Aorta (tissue), 5 donors: ENCODE measurements at places on chromosomes 11 and 22.

DNA sequence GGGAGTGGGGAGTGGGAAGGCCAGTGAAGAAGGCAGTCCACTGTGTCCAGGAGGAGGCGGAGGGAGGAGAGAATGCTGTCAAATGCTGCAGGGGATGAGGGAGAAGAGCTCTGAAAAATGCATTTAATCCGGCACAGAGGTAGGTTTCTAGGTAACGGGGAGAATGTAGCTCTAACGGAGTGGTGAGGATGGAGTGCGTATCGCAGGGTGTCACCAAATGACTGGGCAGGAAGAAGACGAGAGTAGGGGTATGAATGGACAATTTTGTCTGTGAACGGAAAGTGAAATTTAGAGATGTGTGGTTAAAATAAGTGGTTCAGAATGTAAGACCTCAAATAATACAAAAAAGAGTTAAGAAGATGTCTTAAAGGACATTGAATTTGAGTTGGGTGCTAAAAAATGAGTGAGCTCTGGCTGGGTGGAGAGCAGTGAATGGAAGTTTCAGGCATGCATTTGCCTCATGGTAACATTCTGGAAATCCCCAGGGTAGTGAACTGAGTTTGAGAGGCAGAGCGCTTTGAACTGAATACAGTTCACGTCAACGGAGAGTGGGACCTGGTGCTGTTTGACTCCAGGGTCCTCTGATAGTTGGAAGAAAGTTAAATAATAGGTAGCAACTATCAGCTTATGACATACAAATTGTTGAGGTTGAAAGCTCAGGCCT, 81.3 kb upstream of the CADM1 start:
- no peak for DNase-seq

GRCh38 chr22:34814260-34815025, 251.5 kb upstream of the ISX start:
- DNase-seq, result no peak

- DNase-seq, result no peak
Measured at GRCh38 chr11:33842236-33842915, 49.5 kb downstream of the LMO2 start.

GRCh38 chr11:117080370-117080769, 17.9 kb downstream of the SIK3 start:
- no peak for DNase-seq

DNA sequence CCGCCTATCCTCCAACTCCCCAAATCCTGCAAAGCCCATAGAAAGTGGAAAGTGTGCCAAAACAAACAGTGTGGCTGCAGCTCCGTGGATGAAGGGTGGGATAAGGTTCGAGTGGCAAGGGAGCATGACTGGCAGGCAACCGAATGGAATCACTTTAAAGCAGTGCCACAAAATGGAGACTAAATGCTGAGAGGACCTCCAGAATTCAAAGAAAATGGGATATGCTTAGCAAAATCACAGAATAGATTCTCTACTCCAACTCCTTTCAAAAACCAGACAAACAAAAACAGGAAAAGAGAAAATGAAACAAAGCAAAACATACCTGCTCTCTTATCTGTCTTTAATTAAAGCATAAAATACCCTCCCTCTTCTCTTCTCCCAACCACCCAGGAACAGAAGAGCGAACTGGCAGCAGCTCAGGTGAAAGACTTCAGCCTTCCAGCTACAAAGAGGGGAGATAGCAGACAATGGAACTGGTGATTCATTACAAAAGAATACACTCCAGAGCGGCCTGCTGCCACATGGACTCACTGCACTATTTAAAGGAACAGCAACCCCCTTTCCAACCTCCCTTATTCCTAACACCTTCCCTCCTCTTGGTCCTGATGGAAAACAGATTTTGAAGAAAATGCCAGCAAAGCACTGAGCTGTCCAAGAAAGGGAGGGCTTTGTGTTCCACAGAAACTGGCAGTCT, 118.5 kb downstream of the APOL5 start:
- no peak for DNase-seq

DNA sequence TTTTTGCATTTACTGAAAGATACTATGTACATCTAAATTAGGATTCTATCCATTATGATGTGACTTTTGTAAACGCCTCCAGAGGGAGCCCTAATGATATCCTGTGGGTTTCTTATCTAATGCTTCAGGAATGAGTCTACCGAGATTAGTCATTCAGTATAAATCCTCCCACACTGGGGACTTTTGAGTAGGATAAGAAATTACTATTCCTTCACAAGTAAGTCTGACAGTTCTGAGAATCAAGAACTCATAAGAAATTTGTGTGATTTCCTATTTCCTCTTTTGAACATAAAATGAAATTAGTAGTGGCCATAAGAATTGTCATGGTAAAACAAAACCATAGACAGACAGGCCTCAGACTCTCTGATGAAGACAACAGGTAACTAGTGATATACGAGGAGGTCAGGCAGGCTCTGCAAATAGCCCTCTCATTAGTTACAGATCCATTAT, 10.0 kb upstream of the OR5M1 start:
- no peak for DNase-seq

DNA sequence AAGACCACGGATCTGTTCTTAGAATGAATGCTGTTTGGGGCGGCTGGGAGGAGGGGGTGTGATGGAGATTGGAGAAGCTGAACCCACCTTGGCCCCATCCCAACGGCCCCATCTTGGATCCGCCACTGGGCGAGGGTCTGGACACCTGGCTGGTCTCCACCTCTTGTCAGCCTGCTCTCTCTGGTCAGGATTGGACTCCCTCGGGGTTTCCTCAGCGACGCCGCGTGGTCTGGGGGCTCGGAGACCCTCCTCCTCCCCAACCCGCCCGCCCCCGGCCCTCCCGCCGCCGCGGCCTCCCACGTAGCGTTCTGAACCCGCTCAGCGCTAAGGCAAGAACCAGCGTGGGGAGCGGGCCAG, 4.3 kb upstream of the FLI1 start:
- peak; percentile 73 for DNase-seq

GRCh38 chr11:134024420-134025081, 44.3 kb upstream of the JAM3 start:
- peak; percentile 59 for DNase-seq

DNA sequence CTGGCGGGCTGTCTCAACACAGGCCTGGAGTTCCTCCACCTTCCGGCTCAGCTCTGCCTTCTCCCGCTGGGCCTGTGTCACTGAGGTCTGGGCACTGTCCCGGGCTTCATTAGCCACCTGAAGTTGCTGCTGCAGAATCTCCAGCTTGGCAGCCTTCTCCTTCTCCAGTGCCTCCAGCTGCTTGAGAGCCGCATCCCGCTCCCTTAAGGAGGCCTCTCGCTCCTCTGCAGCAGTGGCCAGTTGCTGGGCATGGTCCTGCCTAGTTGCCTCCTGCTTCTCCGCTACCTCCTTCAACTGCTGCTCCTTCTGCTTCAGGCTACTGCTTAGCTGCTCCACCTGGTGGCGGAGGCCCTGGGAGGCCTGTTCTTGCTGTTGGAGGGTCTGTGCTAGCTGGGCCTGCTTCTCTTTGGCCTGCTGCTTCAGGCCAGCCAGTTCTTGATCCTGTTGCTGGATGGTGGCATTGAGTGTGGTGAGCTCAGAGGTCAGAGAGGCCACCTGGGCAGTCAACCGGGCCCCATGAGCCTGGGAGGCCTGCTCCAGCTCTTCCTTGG, 16.9 kb downstream of the IL18BP start:
- no peak for DNase-seq

- DNase-seq, result no peak
Measured at GRCh38 chr11:134270250-134270714, 5.9 kb upstream of the GLB1L3 start.

DNA sequence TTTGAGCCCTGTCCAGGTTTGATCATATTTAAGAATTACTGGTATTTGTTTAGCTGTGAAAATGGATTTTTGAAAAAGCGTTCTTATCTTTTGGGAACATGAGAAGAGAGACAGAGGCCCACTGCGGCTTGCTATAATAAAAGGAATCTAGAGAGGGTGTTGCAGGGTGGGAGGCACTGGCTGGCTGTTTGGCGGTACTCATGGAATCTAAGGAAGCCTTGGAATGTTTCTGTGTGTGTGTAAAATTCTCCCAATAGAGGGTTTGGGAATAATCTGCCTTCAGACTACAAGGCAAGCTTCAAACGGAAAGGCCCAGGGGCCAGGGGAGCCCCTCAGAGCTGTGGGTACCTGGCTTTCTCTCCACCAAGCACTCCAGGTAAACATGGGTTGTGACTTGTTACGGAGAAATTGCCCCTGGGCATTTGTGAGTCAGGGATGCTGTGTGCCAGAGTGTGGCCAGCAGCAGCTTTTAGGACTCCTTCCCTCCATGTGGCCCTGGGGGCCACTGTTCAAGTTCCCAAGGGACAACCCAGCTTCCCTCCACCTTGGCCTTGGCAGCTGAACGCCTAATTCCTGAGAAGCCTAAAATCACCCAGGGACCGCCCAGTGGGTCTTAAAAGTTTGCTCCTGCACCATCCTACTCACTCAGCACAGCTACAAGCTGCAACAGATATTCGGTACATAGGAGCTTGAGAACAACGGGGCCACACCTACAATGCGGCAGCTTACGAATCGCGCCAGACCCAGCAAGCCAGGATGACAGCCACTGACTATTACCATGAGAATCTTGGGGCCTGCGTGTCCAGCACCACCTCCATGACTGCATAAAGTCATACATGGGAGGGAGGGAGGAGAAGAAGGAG, 14.1 kb upstream of the SYT8 start:
- DNase-seq, result no peak

DNA sequence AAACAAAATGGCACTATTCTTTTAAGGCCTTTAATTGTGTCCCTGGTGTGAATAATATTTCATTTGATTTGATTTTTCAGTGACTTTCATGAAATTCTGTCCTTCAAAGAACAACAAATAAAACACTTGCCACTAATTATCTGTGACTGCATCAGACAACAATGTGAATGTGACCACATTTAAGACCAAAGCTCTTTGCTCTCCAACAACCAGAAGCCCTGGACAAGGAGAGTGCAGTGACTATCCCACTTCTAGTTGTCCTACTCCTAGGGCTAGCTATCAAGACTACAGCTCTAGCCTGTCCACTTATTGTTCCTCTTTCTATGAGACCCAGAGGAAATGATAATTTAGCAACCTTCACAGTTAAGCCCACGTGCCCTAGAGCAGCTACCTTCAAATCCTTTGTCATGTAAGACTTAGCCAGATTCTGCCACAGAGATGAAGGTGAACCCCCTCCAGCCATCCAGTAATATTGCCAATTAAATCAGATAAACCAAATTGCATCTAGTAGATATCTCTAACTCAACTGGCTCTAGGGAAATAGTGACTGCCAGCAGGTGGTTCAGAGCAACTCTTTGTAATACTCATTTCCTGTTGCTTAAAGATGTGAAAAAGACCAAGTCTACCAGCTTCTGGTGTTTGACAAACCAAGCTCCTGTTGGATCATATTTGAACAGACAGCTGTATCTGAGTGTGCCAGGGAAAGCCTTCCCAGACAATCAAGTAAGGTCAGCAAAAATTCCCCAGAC, 142.6 kb upstream of the BLID start:
- no peak for DNase-seq

GRCh38 chr11:8209208-8209807, 40.5 kb upstream of the RIC3 start:
- no peak for DNase-seq

- DNase-seq, result no peak
Measured at GRCh38 chr11:77125695-77126094, 2.4 kb upstream of the MYO7A start.

GRCh38 chr22:46491946-46492345, 45.5 kb downstream of the CELSR1 start:
- no peak for DNase-seq

DNA sequence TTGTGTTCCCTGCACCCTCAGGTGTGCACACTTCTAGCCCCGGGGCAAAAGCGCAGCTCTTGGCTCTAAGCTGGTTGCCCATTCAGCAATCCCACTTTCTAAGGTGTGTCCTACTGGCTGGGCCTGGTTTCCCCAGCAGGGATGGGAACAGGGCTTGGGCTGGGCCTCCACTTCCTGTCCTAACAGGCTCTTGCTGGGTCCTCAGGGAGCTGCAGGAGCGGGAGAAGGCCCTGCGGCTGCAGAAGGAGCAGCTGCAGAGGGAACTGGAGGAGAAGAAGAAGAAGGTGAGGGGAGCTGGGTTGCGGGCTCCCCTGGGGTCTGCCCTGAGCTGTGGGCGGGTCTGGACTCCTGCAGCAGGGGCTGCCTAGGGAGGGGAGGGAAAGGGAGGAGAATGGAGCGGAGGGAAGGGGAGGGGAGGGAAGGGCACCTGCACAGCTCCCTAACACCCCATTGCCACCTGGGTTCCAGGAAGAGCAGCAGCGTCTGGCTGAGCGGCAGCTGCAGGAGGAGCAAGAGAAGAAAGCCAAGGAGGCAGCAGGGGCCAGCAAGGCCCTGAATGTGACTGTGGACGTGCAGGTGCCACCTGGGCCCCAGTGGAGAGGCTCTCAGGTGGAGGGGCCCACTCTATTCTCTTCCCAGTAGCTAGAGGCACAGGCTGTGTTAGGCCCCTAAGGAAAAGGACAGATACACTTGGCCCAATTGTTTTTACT, 24.6 kb downstream of the INCENP start:
- peak; percentile 26 for DNase-seq

GRCh38 chr11:285021-285893, 3.7 kb upstream of the PGGHG start:
- DNase-seq, result peak; percentile 59

- no peak for DNase-seq
Measured at GRCh38 chr11:87127101-87127500, 89.4 kb downstream of the TMEM135 start.

GRCh38 chr11:33692541-33692940, 8.1 kb downstream of the C11orf91 start:
- DNase-seq, result no peak

DNA sequence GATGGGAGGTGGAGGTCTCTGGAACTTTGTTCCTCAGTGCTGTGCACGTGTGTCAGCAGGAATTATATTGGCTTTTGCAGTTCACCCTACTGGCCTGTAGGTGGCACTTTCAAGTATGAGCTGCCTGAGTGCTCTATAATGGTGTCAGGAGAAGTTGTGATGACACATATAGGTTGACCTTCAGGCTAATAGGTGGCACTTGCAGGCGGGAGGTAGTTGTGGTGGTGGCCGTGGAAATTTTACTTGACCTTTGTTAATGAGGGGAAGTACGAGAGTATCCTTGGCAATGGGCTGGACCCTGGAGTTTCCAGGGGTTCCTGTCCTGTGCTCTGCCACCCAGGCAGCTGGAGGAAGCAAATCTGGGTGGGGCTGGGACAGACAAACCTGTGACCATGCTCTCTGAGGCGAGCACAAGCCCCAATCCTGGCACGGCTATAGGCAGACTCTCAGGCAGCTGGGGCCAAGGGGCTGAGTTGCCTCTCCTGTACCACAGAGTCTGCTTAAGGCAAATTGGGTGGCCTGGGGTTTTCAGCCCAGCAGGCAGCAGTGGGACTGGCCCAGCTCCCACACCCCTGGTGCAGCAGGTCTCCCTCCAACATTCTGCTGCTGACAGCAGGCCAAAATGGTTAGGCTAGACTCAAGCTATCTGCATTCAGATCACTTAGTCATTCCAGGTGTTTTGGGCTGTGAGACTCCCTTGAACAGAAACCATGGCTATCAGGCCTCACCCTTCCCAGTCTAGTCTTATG, 147.5 kb upstream of the CTSC start:
- no peak for DNase-seq

GRCh38 chr11:6240781-6241180, 1.9 kb downstream of the CNGA4 start:
- no peak for DNase-seq

DNA sequence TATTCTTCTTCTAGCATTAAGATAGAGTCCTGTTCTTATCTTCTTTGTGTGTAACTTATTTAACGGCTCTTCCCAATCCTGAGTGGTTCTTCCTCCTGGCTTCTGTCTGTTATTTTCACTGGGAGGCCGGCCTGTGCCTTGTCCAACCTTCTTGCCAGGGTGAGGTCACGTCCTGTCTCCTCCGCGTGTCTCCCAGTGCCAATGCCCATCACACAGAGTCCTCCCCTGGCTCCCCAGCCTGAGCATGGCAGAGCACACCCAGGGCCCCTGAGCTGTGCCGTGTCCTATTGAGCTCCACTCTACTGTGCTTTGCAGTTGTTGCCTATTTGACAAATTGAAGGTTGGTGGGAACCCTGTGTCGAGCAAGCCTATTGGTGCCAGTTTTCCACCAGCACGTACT, 487.3 kb downstream of the BRD1 start:
- DNase-seq, result no peak
